Naive B cell (primary cell): ENCODE measurements at places on chromosomes 11 and 22. TPM values are rescaled to one million over a fixed set of nuclear protein-coding genes. Genes with fewer than 3 reads are reported as not detected.

- no peak for DNase-seq
Measured at GRCh38 chr22:40218152-40218551, 40.4 kb downstream of the TNRC6B start.

Gene OR8G1
- polyA plus RNA-seq, result not detected

DNA sequence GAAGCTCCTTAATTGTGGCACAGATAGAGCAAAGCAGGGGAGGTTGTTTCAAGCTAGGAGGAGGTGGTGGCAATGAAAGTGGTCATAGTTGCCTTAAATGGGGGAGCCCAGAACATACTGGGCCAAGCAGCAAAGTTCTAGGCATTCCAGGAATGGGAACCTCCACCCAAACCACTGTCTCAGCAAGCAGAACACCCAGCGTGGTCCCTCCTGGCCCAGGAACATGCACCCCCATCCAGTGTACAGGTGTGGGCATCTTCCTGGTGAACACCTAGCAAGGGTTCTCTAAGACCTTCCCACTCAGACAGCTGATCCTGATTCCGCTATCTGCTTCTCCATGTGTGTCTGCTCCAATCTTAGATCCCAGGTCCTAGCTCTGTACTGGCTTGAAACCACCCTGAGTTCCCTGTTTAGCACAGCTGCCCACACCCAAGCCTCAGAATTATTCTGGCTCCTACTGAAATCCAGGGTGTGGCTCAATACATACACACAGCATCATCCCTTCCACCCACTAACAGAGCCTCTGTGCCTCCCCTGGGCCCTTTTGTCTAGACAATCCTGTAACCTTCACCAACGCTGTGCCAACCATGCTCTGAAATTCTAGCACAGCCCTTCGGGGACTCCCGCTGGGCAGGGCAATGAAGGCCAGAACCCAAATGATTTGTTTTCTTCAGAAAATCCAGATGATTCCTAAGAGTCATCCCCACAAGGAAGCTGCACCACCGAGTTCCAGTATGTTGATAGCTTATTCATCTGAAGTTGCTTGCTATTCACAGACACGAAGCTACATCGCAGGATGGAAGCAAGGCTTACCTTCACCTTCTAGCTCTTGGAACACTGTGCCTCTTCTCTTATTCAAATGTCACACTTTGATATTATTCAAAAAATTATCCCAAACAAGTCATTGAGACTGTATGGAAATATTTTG is 76.6 kb downstream of the ABTB2 start:
- no peak for DNase-seq

GRCh38 chr11:59560290-59560701 is 49.0 kb downstream of the OR4D9 start:
- peak; percentile 71 for DNase-seq

- DNase-seq, result no peak
Measured at GRCh38 chr22:38327805-38328204, 10.6 kb upstream of the CSNK1E start.

Gene LARGE2
- 30.6 TPM for polyA plus RNA-seq

Gene CTSD
- polyA plus RNA-seq, result 59.5 TPM

Gene MYBPC3
- polyA plus RNA-seq, result not detected

Gene TOP3B
- 16.5 TPM for polyA plus RNA-seq

Gene PPM1F
- polyA plus RNA-seq, result 4.9 TPM

Gene ANGPTL5
- polyA plus RNA-seq, result not detected

GRCh38 chr11:133136376-133136775 is 395.9 kb downstream of the OPCML start:
- DNase-seq, result no peak

- no peak for DNase-seq
Measured at GRCh38 chr11:17135916-17136683, 58.6 kb upstream of the RPS13 start.

Gene ZBTB16
- polyA plus RNA-seq, result 29.4 TPM

- DNase-seq, result no peak
Measured at GRCh38 chr11:73859671-73860070, 17.0 kb downstream of the COA4 start.

- no peak for DNase-seq
Measured at GRCh38 chr22:27866135-27867084, 52.6 kb downstream of the PITPNB start.

GRCh38 chr11:70592641-70593165 is 194.4 kb downstream of the CTTN start:
- DNase-seq, result no peak
